ENCODE measurements at places on chromosomes 7 and 10. TPM values are rescaled to one million over a fixed set of nuclear protein-coding genes. Genes with fewer than 3 reads are reported as not detected.

MACROH2A2 gene
- 52.0 TPM for polyA plus RNA-seq

MUC3A gene
- 127 TPM for polyA plus RNA-seq

RBM33 gene
- 42.8 TPM for polyA plus RNA-seq

ZDHHC6 gene
- polyA plus RNA-seq: 60.6 TPM

GPR85 gene
- polyA plus RNA-seq: 3.1 TPM

COL26A1 gene
- 1.0 TPM for polyA plus RNA-seq

ATXN7L1 gene
- polyA plus RNA-seq: 24.3 TPM

Measured in large intestine (tissue), 12 donors.